ENCODE measurements at places on chromosomes 1 and 21. TPM values are rescaled to one million over a fixed set of nuclear protein-coding genes. Genes with fewer than 3 reads are reported as not detected.
A peak's percentile ranks its signal among the peaks of the same experiment; 100 is the strongest.

Gene S100A1
- total RNA-seq: 2,012 TPM

Gene RASAL2
- 28.3 TPM for total RNA-seq

Gene TLR5
- total RNA-seq: 2.3 TPM

Gene ESPN
- total RNA-seq: 0.41 TPM

DNA sequence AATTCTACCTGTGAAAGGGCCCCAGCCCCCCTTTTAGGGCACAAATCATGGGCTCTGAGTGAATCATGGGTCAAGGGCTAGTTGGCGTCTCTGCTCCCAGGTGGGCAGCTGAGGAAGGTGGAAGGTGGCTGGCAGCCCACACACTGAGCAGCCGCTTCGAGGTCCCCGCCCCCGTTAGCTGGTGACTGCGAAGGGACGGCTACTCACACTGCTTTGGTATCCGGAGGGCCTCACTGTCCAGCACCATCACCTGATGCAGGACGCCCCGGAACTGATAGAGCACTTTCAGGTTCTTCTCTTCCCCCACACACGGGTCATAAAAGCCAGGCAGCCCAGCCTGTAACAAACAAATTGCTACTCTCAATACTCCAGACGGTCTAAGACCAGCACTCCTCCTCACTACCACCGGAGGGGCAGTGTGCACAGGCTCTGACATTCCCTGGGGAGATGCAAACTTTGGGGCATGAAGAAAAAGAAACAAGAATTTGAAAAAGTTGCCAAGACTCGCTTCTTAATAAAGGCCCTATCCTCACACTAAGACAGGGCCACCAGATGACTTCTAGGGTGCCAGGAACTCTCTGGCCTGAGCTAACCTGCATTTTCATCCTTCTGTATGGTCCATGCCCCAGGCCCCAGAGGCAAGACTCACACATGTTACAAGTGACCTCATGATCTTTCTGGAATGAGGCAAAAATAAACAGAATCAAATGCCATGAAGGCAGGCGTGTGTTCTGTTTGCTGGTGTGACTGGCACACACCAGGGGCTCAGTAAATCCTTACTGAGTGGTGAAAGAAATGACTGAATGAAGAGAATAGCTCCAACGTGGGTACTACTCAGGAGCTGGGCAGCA, 11.5 kb downstream of the THAP3 start:
- DNase-seq: no peak
- peaks cover 8% of the 10 kb centered on the region for H3K4me1 ChIP-seq
- no peak overlapping the region for H3K27ac ChIP-seq
- H3K4me3 ChIP-seq: no peak overlapping the region
- H3K27me3 ChIP-seq: no peaks in the 10 kb centered on the region

GRCh38 chr1:182080955-182081582, 19.6 kb upstream of the ZNF648 start:
- no peak overlapping the region for H3K27ac ChIP-seq
- no peaks in the 10 kb centered on the region for H3K27me3 ChIP-seq
- H3K4me1 ChIP-seq: peaks cover 5% of the 10 kb centered on the region
- no peak overlapping the region for H3K4me3 ChIP-seq
- no peaks in the 10 kb centered on the region for H3K36me3 ChIP-seq

DNA sequence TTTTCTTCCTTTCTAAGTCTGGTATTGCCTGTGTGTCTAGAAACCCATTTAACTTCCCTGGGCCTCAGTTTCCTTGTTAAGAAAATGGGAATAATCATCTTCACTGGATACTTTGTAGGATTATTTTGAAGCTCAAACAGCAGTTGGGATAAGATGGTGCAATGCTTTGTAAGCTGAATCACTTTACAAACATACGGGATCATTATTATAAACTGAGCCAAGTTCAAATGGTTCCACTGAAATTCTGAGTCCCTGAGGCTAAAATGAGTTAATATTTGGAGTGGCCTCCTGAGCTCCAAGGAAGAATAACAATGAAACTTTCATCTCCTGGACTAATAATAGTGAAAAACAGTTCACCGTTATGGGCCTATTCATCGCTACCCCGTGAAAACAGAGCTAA, 388.0 kb downstream of the PLPP3 start:
- no peak overlapping the region for H3K27ac ChIP-seq
- H3K4me1 ChIP-seq: peaks cover 32% of the 10 kb centered on the region
- no peaks in the 10 kb centered on the region for H3K36me3 ChIP-seq
- DNase-seq: no peak
- no peak overlapping the region for H3K4me3 ChIP-seq

Gene SLFNL1
- 0.16 TPM for total RNA-seq

- no peaks in the 10 kb centered on the region for H3K4me1 ChIP-seq
- H3K4me3 ChIP-seq: no peak overlapping the region
- peaks cover 88% of the 10 kb centered on the region for H3K27me3 ChIP-seq
- no peak overlapping the region for H3K27ac ChIP-seq
- DNase-seq: no peak
- H3K36me3 ChIP-seq: no peaks in the 10 kb centered on the region
Observed at GRCh38 chr21:45617021-45617921, 26.3 kb upstream of the PCBP3 start.

DNA sequence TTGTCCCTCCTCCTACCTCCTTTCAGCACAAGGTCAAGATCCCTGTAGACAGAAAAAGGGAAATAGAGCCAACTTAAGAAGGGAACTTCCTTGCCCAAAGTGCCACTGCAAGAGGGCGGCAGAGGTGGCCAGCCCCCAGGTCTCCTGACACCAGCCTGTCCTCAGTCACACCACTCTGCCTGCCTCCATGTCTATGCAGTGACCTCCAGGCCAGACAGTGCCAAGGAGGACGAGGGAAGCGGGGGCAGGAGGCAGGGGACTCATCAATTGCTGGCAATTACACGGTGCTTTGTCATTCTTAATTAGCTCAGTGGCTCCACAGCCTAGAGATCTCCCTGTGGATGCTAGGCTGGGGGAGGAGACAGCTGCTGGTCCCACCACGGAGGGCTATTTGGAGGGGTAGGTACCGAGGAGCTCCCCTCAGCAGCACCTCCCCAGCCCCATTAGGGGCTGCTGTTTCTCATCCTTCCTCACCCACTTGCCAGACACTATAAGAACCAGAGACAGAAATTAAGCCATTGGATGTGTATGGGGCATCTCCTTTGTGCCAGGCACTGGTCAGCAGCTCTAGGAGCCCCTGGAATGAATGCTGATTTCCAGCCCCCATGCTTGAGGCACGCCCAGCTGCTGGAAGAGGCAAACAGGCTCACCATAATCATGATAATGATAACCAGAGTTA, 6.1 kb upstream of the LDLRAP1 start:
- DNase-seq: no peak
- H3K4me1 ChIP-seq: no peaks in the 10 kb centered on the region
- H3K27ac ChIP-seq: no peak overlapping the region
- no peak overlapping the region for H3K4me3 ChIP-seq

DNA sequence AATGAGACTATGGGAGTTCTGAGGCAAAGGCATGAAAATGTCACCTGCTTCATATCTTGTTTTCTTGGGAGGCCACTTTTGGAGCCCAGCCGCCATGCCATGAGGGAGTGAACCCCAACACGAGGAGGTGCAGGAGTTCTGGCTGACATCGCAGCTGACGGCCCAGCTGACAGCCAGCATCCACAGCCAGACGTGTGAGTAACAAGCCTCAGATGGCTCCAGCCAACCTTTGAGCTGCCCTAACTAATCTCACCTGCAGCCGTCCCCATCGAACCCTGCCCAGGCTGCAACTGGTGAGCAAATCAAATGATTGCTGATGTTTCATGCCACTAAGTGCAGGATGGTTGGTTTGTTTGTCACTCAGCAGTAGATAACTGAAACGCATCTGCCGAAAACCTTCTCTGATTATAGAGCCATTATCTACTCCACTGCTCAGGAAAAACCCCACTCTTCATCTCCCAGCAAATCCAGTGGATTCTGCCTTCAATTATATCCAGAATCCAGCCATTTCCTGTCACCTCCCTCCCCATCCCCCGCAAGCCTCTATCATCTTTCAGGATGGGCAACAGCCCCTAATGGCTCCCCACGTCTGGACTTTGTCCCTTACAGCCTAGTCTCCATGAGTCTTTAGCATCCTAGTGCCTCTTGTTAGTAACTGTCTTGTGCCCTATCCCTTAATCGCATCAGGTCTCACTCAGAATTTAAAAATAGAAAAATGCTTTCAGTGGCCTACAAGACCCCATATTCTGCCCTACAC, 18.5 kb upstream of the RAB4A start:
- no peak overlapping the region for H3K4me3 ChIP-seq
- no peak for DNase-seq
- no peaks in the 10 kb centered on the region for H3K36me3 ChIP-seq
- H3K27ac ChIP-seq: no peak overlapping the region
- peaks cover 8% of the 10 kb centered on the region for H3K4me1 ChIP-seq
- no peaks in the 10 kb centered on the region for H3K27me3 ChIP-seq

Gene HSD3B2
- total RNA-seq: not detected

- H3K36me3 ChIP-seq: no peaks in the 10 kb centered on the region
- H3K4me3 ChIP-seq: no peak overlapping the region
- H3K4me1 ChIP-seq: peaks cover 2% of the 10 kb centered on the region
- H3K27ac ChIP-seq: no peak overlapping the region
- H3K27me3 ChIP-seq: no peaks in the 10 kb centered on the region
Observed at GRCh38 chr1:82116105-82116504, 315.4 kb downstream of the ADGRL2 start.

DNA sequence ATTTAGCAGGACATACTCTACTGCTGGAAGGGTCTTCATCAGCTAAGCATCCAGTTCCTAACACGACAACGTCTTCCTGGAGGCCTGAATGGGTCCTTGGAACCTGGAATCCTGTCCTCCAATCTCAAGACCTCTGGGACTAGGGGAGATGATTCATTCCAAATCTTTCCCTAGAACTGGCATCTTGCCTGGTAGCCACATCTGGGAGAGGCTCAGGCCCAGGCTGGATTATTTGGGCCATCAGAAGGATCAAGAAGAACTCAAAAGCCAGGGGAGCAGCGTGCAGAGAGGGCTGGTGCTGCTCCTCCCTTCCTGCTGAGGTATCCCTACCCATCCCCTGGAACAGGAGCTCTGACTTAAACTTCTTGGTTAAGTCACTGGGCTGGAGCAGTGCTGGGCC, 2.8 kb upstream of the PHLDA3 start:
- H3K4me1 ChIP-seq: peaks cover 36% of the 10 kb centered on the region
- no peaks in the 10 kb centered on the region for H3K36me3 ChIP-seq
- no peak overlapping the region for H3K4me3 ChIP-seq
- peak overlapping the region; percentile 51 for H3K27ac ChIP-seq

DNA sequence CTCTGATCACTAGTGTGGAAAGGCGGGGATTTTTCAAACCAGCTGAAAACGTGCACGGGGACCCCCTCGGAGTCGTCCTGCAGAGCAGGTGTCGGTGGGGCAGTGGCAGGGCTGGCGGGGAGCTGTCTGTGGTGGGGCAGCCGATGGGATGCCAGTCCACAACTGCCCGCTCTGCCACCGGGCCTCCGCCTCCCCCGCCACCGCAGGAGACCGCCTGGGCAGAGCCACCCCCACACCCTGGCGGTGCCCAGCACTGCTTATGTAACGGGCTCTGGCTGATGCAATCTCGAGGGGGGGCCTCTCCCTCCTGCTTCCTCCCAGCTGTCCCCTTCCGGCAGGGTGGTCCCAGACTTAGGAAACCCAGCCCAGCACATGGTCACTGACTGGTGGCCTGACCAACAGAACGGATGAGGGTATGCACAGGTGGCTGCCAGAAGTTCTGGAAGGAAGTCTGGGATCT, 9.3 kb downstream of the CHD5 start:
- no peaks in the 10 kb centered on the region for H3K36me3 ChIP-seq
- no peak overlapping the region for H3K4me3 ChIP-seq
- no peak overlapping the region for H3K27ac ChIP-seq
- DNase-seq: no peak
- peaks cover 4% of the 10 kb centered on the region for H3K4me1 ChIP-seq

DNA sequence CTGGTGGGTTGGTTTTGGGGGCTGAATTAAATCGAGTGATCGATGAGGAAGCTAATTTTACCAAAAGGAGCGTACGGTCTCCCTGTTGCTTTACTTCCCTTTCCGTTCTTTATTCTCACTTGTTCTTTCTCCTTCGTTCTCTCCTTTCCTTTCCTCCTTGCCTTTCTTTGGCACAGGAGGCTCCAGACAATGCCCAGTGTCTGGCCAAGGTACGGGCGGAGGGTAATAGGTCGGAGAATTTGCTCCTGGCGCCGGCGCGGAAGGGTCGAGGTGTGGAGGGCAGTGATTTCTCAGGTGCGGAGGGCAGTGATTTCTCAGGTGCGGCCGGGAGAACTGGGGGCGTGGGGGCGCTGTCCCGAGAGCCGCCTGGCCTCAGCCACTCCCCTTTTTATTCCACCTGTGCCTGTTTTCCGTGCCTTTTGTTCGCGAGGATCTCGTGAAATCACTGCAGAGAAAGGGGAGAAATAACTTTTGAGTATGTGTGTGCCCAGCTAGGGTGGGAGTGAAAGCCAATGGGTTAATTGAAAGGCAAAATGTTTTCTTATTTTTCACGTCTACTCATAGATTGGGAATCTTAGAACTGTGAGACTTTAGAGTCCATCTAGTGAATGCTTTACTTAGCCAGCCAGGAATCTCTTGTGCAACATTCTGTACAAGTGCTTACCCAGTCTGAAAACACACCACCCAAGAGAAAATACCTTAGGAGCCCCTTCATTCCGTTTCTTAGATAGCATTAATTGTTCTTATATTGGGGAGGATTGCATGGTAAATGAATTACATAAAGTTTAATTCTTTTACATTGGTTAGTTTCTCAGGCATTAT, 1.3 kb downstream of the FNBP1L start:
- no peak for DNase-seq
- peak overlapping the region; percentile 89 for H3K27ac ChIP-seq
- H3K4me1 ChIP-seq: peaks cover 32% of the 10 kb centered on the region
- no peaks in the 10 kb centered on the region for H3K27me3 ChIP-seq
- no peaks in the 10 kb centered on the region for H3K36me3 ChIP-seq

Gene GPR37L1
- 0.05 TPM for total RNA-seq

GRCh38 chr1:100229681-100230443, 19.8 kb downstream of the DBT start:
- H3K36me3 ChIP-seq: peaks cover 60% of the 10 kb centered on the region
- no peak overlapping the region for H3K27ac ChIP-seq
- DNase-seq: no peak
- H3K4me1 ChIP-seq: peaks cover 4% of the 10 kb centered on the region
- no peak overlapping the region for H3K4me3 ChIP-seq
- H3K27me3 ChIP-seq: no peaks in the 10 kb centered on the region

Gene FCRLB
- 0.33 TPM for total RNA-seq

DNA sequence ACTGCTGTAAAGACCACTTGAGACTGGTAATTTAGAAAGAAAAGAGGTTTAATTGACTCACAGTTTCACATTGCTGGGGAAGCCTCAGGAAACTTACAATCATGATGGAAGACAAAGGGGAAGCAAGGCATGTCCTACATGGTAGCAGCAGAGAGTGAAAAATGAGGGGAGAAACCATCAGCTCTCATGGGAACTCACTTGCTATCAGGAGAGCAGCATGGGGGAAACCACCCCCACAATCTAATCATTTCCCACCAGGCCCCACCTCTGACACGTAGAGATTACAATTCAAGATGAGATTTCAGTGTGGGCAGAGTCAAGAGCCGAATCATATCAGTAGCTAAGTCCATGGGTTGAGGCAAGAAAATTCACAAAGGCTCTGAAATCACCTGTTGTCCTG, 23.8 kb upstream of the LYPD8 start:
- no peaks in the 10 kb centered on the region for H3K36me3 ChIP-seq
- no peaks in the 10 kb centered on the region for H3K4me1 ChIP-seq
- H3K27me3 ChIP-seq: peaks cover 18% of the 10 kb centered on the region
- H3K27ac ChIP-seq: no peak overlapping the region
- DNase-seq: no peak

GRCh38 chr1:114178936-114179335, 25.3 kb upstream of the SYT6 start:
- no peaks in the 10 kb centered on the region for H3K36me3 ChIP-seq
- H3K4me1 ChIP-seq: no peaks in the 10 kb centered on the region
- H3K27ac ChIP-seq: no peak overlapping the region
- H3K27me3 ChIP-seq: peaks cover 28% of the 10 kb centered on the region
- no peak for DNase-seq
- H3K4me3 ChIP-seq: no peak overlapping the region

All from left ventricle myocardium inferior (tissue), 1 donor.